ENCODE measurements at places on chromosomes 4 and X.

DNA sequence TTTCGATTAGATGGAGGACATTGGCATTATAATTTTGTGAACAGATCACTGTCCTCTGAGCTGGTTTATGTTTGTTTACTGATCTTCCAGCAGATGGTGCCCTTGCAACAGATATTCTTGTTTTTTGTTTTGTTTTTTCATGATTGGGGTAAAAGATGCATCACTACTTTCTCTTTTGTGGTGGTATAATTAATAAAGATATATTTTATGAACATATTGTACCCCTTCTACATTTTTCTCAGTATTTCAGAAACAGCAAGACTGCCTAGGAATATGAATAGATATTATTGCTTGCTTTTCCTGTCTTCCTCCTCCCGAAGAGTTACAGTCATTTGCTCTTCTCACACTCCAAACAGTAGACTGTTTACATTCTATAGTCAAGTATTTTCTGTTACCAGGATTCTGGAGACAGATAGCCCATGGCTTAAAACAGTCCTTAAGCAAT is 905.2 kb downstream of the TRAM1L1 start:
- no peak for DNase-seq

DNA sequence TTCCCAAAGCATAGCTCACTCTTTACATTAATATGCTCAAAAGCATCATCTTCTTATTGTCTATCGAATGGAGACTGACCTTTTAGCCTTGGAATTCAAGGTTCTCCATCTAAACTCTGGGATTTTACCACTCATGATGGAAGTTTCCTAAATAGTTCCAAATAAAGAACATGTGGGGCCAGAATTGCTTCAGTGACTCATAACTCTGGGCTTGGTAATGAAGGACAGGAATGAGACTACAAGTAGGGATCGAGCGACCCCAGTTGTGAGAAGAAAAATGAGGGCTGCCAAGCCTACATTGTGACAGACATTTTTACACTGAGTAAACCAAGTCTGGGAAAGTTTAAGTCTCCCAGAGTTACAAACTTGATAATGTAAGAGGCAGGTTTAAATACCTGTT is 269.9 kb downstream of the CBLL2 start:
- DNase-seq = no peak

GRCh38 chr4:20370274-20370673 is 118.6 kb downstream of the SLIT2 start:
- no peak for DNase-seq

DNA sequence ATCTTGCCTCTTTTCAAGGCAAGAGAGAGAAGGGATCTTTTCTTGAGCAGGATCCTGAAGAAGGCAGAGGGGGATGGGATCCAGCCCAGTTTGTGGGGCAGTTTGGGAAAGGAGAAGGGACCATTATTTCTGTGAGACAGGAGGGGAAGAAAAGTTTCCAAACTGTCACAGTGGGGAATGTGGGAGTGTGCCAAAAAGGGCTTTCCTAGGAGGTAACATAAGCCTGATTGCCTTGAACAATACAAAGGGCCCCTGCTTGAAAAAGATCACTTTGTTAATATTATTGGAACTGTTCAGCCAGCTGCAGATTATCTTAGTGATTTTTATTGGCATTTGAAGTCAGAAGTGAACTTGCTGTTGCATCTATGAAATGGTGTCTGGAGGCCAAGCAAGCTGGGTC is 55.2 kb downstream of the MTM1 start:
- DNase-seq = no peak

DNA sequence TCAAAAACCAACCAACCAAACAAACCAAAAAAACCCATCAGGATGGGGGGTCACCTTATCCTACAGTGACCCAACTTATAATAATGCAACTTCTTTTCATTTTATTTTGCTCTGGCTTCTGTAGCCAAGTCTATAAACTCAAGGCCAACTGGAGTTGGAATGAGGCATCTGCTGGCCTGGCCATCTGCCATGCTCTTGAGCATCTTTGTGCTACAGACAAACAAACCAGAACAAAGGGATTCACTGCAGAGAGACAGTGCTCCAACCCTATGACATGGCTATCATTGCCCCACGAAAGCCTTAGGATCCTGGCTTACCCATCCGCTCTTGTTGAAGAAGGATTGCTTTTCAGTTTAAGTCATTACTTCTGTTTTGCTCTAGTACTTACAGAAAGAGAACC is 49.2 kb upstream of the SCRG1 start:
- no peak for DNase-seq

DNA sequence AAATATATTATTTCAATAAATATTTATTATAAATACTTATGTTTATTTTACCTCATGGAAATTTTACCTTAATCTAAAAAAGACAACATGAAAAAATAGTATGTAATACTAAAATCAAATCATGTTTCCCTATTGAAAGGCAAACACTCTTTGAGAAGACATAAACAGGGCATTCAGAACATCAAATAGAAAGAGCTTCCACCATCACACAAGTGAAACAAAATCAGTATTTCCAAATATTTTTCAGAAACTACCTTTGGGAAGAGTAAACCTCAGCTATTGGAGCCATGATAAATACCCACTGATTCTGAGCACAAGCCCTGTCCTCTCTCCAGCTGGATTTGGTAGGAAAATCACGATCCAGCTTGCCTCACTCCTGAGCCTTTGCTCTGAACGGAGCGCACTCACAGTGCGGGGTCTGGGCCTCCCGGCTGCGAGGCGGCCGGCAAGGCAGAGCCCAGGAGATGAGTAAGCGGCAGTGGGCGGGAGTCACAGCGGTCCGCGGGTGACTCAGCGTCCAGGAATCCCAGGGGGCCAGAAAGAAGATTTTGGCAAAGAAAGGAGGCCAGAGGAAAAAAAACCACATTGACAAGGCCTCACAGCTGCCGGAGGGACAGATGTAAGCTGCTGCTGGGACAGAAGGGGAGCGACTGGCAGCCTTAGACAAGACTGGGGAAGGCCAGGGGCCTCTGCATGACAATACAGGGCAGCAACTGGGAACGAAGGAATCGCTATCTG is 14.7 kb upstream of the ANXA5 start:
- peak; percentile 32 for DNase-seq

- no peak for DNase-seq
Measured at GRCh38 chr4:24369507-24370029, 214.8 kb downstream of the DHX15 start.

DNA sequence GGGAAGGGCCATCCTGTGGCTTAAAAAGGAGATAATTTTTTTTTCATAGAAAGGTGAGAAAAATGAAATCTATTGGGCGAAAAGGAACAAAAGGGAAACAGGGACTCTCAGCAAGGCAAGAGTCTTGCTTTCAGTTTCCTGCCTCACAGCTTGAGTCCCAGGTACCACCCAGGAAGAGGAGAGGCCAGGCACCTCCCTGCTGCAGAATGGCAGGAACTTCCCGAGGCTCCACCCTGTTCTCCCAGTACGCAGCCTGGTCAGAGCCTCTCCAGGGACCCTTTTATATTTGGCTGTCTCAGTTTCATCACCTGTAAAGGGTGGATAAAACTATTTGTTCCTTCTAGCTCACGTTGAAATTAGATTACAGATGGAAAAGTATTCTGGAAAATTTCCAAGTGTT is 33.8 kb downstream of the UCHL1 start:
- DNase-seq = no peak

- no peak for DNase-seq
Measured at GRCh38 chrX:6382284-6382683, 152.6 kb downstream of the VCX3A start.

DNA sequence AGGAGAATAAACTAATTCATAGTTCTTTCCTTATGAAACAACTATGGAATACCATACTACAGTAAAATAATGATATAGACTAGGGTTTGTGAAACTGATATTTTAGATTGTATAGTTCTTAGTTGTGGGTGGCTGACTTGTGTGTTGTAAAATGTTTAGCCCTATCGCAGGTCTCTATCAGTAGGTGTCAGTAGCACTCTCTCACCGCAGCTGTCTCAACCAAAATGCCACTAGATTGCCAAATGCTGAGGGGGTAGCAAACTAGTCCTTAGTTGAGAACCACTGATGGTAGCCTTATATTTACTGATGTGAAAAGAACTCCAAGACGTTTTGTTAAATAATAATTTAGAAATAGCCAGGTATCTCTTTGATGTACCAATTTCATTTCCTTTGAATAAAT is 48.1 kb downstream of the RHOXF2B start:
- DNase-seq = no peak

DNA sequence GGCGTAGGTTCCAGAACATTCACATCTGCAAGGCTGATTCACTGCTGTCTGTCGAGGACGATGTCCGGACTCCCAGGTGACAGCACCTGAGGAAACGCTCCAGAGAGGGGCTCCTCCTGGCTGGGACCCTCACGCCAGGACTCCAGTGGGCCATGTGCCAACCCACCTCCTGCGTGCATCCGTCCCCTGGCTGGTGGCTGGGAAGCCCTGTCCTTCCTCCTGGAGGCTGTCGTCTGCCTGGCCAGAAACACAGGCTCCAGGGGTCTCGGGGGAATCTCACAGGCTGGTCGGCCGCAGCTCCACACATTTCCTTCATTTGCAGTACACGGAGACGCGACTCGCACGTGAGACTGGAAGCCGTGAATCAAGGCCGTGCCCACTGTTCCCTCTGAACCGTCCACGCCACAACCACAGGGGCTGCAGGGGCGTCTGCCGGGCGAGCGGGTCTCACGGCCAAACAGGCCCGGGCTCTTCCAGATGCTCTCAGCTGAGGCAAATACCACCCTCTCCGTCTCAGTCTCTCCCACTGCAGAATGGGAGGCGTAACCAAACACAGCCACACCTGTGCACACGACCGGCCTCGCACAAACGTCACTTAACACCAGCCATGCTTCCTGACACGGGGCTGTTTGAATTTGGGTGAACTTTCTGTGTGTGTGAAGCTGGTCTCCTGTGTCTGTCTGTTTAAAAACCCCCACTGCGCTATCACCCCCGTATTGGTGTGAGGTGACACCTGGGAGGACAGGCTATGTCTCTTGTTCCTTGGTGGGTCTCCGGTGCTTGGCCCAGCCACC is 38.7 kb upstream of the MXD4 start:
- no peak for DNase-seq

DNA sequence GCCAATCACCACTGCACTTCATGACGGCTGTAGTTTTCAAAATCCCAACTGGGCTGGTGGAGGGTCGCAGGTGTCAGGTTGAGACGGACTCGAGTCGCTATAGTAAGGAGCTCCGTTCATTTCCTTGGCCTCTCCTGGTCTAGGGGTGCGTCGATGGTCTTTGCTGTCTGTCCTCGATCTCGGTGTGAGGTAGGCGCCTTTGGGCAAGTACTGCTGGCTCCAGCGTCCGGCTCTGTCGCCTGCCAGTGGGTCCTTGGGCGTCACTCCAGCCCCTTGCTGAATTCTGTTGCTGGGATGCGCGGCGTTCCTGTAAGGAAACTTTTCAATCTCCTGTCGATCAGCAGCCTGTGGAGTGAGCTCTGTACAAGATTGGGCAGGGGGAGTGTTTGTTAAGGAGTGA is 76.7 kb downstream of the CCNB3 start:
- no peak for DNase-seq

GRCh38 chr4:113452868-113453620 is 308.5 kb downstream of the CAMK2D start:
- DNase-seq = no peak

- peak; percentile 1 for DNase-seq
Measured at GRCh38 chrX:125436855-125437254, 117.2 kb downstream of the TEX13C start.

GRCh38 chr4:23038626-23039491 is 346.1 kb downstream of the GBA3 start:
- DNase-seq = no peak
